Esophagus squamous epithelium (tissue), 5 donors: ENCODE measurements at places on chromosomes 5 and 9.

GRCh38 chr9:94865582-94866452 lies 139.3 kb downstream of the AOPEP start:
- DNase-seq, result no peak

DNA sequence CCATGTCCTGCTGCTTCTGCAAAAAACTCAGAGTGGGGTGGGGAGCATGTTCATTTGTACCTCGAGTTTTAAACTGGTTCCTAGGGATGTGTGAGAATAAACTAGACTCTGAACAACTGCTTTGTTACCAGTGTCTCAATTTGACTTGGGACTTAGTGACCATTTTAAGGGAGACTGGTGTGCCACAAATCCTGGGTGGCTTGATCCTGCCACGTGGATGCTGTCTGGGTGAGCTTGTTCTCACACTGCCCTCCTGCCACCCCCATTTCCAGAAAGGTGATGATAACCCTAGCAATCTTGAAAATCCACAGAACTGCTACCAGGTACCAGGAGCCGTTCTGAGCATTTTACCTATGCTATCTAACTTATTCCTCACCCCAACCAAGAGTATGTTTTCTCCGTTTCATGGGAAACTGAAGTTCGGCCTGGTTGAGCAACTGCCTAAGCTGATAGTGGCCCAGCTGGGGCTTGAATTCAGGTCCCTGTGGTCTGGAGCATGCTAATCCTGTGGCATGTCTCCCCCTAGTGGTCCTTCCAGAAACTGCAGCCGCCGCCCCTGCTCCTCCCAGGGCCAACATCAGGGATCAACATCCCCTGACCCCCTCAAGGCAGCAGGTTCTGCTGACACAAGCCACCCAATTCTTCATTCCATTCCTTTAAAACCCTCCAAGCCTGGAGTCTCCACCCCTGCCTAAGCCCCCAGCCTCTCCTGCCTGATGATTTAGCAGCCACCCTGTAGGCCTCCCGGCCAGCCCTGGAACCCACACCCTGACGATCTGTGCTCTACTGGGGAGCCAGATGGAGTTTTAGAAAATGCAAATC lies 2.8 kb downstream of the IL3 start:
- no peak for DNase-seq

DNA sequence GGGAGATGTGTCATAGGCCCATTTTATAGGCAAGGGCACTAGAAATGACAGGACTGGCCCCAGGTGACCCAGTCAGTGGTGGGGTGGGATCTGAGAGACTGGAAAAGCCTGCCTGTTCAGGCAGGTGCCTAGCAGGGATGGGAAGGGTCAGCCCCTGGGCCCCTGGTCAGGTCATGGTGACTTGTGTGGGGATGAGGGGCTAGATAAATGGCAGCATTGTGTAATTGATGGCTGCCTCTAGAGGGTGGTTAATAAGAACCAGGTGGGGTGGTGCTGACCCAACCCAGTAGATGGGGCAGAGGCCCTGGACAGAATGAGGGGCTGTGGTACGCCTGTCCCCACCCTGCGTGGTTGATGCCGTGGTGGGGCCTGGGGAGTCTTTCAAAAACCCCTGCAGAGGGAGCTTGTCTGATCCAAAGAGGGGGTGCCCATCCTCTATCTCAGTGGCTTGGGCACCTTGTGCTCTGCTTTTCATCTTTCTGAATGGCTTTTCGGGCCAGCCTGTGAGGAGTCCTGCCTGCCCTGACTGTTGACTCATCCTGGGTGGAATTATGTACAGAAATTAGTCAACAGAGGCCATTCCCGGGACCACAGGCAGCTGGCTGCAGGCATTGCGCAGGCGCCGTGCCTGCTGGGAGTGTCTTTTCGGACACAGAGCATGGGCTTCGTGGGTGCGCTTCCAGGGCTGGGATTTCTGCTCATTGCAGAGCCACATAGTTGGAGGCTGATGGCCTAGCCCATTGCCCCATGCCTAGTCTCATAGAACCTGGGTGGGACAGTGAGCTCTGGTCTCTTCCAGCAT lies 93.6 kb upstream of the PITX1 start:
- DNase-seq, result no peak

GRCh38 chr5:79456890-79457583 lies 56.9 kb downstream of the HOMER1 start:
- no peak for DNase-seq

DNA sequence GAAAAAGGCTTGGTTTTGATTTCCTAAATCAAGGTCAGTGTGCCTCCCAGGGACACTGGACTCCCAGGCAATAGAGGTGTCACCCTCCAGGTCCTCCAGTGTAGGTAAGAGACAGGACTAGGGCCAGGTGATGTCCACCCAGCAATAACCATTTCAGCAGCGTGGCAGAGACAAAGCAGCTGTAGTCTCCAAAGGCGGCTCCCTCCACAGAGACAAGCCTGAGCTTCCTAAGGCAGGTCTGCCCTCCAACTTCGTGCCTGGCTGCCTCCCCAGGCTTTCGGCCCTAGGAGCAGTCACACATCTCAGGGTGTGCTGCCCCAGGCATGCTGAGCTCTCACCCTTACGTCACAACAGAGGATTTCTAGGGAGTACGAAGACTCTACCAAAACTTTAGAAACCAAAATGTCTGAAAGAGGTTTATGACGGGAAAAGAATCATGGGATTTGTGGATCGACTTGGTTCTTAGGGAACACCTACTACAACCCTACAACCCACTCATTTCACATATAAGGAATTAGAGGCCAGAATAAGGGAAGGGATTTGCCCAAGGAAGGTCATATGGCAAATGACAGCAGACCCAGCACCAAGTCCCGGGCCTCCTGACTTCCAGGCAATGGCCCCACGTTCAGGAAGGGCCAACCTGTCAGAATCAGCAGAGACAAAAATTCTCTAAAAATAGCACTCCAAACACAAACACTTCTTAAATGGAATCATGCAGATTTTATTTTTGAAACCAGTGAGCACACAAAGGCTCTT lies 105.5 kb downstream of the KLHL3 start:
- no peak for DNase-seq

GRCh38 chr9:15786616-15787015 lies 233.8 kb downstream of the CCDC171 start:
- DNase-seq, result no peak

- DNase-seq, result no peak
These were observed 142.0 kb downstream of the FANCC start for GRCh38 chr9:95175523-95175922.

DNA sequence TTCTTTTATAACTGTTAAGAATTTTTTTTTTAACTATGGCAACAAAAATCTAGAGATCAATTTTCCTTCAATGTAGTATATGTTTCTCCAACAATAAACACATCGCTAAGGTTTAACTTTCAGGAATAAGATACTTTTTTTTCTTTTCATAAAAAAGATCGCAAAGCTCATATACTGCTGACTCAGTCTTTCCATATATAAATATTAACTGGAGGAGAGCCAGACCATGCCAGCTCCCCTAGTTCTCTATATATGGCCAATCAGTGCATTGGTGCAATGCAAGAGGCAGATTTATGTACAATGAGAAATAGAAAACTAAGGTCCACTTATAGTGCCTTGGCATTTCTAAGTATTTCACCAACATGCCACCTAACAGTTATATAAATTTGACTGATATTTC lies 89.2 kb upstream of the GAS1 start:
- DNase-seq, result no peak

DNA sequence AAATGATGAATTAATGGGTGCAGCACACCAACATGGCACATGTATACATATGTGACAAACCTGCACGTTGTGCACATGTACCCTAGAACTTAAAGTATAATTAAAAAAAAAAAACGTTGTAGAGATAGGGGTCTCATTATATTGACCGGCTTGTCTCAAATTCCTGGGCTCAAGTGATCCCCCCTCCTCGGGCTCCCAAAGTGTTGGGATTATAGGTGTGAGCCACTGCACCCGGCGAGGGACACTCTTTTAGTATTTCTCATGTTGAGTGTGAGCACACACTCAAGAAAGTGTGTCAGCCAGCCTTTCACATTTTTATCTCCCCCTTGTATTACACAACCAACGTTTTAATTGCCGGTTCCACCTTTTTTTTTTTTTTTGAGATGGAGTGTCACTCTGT lies 87.7 kb upstream of the SPIN1 start:
- no peak for DNase-seq

- no peak for DNase-seq
These were observed 639.7 kb downstream of the PTPRD start for GRCh38 chr9:9973062-9973461.

- DNase-seq, result no peak
These were observed 6.5 kb upstream of the FBXL7 start for GRCh38 chr5:15493501-15493900.
